OCI-M1 (cell line): ENCODE measurements at places on chromosomes 3 and 15.

DNA sequence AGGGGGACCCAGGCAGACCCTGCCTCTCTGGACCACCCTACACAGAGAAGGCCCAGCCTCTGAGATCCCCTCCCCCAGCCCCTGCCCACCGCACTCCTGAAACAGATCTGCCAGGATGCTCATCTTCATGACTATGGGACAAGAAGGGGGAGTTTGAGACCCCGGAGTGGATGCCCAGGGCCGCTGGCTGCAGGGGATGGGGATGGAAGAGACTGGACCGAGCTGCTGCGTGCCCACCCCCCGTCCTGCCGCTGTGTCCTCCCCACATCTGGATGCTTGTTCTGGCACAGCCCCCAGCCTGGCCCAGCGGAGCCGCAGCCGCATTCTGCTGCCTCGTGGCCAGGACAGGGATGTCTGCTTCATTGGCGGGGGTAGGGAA, 30.3 kb upstream of the SEMA3F start:
- no peak for DNase-seq

DNA sequence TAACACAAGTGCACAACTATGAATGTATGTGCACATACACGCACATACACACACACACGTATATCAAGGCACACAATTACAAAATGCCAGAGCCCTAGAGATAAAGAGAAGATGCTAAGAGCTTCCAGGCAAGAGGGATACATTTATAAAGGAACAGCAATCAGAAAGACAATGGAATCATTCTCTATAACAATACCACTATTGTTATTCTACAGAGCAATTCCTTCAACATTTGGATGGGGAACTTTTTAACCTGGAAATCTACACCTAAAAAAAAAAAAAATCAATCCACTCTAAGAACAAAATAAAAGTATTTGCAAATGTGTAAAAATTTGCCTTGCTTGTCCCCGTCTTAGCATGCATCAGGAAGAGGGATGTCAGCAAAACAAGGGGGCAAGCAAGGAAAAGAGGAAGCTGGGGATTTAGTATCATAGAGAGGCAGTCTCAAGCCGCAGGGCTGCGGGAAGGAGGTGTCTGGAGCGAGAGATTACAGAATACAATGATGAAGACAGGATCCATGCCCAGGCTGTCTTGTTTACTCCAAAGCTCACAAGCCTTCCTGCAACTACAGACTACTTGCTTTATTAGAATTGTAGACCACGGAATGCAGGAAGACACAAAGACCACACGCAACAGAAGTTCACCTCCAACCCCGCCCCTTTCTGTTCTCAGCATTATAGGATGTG, 220.2 kb downstream of the NTRK3 start:
- DNase-seq, result peak; percentile 89

- DNase-seq, result no peak
These were observed 15.9 kb downstream of the ABTB1 start for GRCh38 chr3:127688416-127689265.

DNA sequence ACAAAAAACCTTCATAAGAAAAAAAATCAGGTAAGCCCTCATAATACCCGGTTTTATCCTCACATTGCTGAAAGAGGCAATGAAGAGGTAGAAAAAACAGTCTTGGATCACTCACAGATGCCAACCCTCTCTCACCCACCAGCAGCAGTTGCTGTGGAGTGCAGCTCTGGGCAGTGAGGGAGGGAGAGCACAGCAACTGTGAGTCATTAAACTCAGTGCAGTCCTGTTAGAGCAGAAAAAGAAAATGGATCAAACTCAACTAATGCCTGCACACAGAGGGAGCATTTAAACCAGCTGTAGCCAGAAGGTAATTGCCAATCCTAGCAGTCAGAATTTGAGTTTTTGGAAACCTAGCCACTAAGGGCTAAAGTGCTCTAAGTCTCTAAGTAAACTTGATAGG, 1050.6 kb upstream of the ALCAM start:
- no peak for DNase-seq

DNA sequence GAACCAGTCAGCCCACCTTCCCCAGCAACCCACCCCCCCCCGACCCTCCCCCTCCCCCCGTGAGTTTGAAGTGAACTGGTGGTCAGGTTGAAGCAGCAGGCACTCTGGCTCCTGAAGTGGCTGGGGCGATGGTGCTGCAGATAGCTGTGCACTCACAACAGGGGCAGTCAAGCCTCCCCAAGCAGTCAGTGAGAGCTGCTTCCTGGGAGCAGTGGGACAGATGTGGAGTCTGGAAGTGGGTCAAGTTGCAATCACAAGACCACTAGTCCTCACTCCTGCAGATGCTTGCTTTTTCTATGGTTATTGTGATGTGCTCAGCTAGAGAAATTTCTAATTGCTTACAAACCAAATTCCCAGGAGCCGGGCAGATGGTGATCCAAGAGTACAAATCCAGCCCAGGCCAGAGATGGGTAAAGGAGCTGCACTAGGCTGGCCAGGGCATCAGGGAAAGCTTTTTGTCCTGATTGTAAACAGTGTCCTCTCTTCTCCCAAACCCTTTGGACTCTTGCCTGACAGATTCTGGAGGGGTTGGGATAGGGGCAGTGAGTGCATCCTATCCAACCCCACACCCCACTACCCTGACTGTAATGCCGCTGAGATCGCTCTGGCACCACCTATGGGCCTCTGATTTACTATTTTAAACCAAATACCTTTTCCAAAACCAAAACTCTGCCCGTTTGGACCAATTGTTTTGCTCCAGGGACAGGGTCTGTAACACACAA, 9.8 kb upstream of the CLPX start:
- no peak for DNase-seq

DNA sequence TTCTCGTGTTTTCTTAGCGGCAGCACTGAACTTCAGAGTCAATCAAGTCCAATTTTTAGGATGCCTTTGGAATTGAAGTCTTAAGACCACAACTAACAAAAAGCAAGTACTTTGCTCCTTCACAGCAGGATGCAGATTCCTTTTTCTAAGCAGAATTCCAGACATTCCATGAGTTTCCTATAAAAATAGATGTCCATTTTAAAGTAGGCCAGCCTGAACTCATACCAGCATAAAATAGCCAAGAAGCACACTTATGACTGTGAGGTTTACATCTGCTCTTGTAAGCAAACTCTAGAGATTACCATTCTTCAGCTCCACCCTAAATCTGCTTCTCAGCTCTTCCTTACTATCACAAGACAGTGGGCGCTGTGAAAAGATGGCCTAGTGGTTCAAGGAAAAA, 85.8 kb downstream of the THBS1 start:
- DNase-seq, result no peak

GRCh38 chr15:96355568-96356187, 25.2 kb downstream of the NR2F2 start:
- peak; percentile 41 for DNase-seq

- no peak for DNase-seq
These were observed 32.3 kb downstream of the MOBP start for GRCh38 chr3:39499651-39500273.

- DNase-seq, result no peak
These were observed 42.8 kb downstream of the SEMA3G start for GRCh38 chr3:52402101-52402521.

GRCh38 chr15:57237301-57237642, 139.0 kb upstream of the CGNL1 start:
- no peak for DNase-seq

DNA sequence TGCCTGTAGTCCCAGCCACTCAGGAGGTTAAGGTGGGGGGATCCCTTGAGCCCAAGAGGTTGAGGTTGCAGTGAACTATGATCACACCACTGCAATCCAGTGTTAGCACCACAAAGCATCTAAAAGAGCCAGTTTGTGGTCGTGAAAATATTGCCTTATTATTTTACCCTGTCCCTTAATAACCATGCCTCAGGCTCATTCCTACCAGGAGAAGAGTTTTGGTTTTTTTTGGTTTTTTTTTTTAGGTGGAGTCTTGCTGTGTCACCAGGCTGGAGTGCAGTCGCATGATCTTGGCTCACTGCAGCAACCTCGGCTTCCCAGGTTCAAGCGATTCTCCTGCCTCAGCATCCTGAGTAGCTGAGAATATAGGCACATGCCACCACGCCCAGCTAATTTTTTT, 17.9 kb upstream of the AVEN start:
- DNase-seq, result no peak

DNA sequence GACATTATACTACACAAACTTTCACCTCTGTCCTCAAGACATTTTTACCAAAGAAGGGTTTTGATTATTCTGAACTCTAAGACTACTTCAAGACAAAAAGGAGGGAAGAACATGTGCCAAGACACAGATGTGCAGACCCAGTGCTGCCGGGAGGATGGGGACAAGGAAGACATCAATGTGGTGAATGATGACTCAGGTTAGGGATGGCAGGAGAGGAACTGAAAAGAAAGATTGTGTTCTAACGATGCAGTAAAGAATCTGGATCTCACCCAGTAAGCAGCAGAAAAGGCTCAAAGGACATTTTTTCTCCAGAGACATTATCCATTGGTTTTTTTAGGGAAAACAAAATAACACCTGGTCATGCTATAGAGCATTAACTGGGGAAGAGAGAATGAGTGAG, 449.9 kb upstream of the NR2F2 start:
- DNase-seq, result no peak

DNA sequence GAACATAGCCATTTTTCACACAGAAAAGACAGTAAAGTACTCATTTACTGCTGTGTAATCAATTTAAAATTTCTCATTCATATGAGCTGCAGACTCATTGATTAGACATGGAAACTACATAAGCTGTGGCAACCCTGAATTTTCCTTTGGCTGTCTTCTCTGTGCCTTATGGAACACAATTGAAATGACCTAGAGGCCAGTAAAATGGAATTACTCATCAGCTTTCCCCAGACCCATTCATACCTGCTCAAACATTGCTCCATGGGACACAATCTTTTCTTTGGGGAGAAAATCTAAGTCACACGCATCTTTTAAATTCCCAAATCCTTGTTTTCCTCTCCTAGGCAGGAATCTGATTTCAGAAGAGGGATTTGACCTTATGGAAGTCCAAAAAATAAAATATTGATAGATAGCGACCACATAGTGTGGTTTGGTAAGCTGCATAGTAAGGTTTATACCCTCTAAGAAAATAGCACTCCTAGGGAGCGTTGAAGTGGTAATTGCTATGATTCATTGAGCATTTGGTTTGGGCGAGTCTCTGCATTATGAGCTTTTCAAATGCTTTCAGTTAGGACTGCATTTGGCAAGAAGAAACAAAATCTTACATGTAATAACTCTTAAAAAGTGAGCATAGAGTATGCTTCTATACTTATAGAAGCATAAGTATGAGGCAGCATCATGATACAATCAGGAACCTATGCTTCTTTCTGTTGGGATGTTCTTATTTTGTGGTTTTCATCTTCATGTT, 243.4 kb upstream of the GADL1 start:
- no peak for DNase-seq

GRCh38 chr3:16513141-16514020, at the start of gene RFTN1:
Gene RFTN1 (minus strand): TSS chr3:16513699. CDS start chr3:16493869, 19,830 bp downstream.
- peak; percentile 69 for DNase-seq

- DNase-seq, result peak; percentile 93
These were observed 89.3 kb downstream of the LRRK1 start for GRCh38 chr15:101008158-101009139.

DNA sequence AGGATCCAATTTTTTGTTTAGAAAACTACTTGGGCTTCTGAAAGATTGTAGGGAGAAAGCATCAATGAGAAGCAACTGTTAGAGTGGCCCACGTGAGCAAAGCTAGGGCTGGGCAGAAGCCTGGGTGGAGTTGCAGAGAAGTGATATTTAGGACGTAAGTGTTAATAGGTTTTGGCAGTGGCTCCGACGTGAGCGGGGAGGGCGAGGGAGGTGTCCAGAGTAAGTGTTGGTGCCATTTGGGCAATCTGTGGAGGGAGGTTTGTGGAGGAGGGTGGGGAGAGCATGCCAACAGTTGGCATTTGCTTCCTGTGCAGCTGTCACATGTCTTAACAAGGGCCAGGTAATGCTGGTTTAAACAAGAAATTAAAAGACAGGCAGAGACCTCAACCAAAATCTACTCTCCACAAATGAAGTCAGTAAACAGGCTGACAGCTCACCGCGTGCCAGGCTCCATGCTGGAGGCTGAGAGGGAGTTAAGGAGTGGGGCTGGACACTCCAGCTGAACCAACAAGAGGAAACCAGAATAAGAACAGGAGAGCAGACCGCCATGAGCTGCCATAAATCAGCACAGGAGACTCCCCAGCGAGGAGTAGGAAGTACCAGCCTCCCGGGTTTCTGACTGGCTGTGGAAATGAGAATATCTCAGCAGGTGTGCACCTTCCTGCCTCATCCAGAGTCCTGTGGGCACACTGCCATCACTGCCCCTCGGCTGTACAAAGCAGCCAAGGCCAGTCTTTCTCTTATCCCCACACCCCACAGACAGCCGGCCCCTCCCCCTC, 232.6 kb downstream of the ABHD5 start:
- no peak for DNase-seq

DNA sequence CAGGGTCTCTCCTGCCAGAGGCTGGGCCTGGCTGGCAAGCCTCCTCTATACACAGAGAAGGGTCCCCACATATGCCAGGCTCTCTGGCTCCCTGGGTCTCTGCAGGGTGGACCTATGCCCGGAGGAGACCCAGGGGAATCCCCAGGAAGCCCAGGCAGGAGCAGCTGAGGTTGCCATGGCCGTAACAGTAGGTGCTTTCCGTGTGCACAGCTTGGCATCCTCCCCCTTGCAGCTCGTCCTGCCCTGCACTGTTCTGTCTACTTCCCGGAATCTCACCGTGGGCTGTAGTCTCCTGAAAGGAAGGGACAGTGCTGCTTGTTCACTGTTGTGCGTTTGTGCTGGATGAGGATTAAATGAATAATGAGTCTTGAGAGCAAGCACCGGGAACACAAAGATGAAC, 47.8 kb downstream of the DAPK2 start:
- no peak for DNase-seq

DNA sequence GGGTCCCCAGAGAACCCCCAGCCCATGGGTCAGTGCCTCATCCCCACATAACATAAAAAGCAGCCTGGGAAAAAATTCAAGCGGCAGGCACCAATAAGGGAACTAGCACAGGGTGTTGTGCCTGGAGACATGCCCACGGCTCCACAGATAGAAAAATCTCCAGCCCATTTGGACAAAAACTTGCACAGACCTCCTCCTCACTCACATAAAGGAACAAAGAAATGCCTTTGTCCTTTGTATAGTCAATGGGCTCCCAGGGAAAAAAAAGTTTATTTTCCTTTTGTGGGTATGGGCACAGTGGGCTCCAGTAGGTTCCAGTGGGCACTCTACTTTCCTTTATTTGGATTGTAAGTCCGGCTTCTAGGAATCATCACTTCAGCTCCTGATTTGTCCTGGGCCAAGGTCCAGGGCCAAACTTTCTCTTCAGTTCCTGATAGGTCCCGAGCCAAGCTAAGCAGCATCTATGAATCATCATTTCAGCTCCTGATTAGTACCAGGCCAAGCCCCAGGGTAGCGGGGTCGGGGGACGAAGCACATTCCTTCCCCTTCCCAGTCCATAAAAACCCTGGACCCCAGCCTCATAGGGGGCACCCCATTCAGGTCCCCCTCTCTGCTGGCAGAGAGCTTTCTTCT, 1.6 kb upstream of the DNAH12 start:
- DNase-seq, result no peak

- no peak for DNase-seq
These were observed 101.9 kb downstream of the GRM7 start for GRCh38 chr3:6962801-6963200.
